Stimulated activated CD8-positive, alpha-beta memory T cell treated with anti-CD3 and anti-CD28 coated beads, Interleukin-4, amount 100 ng/mL, for 4 hours (primary cell): ENCODE measurements at places on chromosomes 4 and X.

DNA sequence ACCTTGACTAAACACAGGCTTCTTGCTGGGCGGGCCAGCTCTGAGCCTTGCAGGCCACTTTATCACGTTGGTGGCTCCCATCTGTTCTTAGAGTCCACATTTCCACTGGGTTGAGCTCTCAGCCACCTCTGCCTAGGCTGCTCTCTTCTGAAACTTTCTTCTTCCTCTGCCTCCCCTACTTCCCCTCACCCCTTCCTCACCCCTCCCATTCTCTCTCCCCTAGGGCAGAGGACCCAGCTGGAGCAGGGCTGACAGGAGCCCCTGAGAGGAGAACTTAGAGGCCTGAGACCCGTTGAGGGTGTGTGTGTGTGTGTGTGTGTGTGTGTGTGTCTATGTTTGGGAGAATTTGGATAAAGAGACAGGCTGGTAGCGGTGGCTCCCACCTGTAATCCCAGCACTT is 19.9 kb upstream of the TMSB4X start:
- DNase-seq, result no peak

DNA sequence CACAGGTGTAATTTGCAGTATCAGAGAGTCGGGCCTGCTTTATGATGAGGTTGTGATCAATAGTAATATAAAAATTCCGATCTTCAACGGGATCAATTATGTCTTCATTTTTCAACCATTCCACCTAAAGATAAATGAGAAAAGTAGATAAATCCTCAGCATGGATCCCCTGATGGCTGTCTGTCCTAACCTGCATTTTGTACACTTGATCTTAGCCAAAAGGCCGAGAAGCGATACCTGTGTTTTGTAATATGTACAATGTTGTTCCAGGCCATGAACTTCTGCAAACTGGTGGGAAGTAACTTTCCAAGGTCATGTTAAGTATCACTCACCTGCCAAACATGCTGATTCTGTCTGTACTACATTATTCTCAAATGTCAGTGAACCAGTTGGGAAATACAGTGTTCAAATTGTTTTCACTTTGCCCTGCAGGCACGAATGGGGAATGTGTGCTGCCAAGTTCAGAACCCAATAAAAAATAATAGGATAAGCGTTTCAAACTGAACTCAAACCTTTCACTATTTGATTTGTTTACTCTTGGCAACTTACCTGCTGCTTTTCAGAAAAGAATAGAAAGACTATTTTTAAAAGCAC is 298.1 kb downstream of the UNC5C start:
- DNase-seq, result no peak

GRCh38 chr4:163343604-163344146 is at the start of gene NPY5R:
Gene NPY5R (plus strand): TSS chr4:163343892. CDS start chr4:163350274, 6,382 bp downstream.
- no peak for DNase-seq

GRCh38 chr4:25856756-25857155 is 6.0 kb downstream of the SEL1L3 start:
- no peak for DNase-seq

DNA sequence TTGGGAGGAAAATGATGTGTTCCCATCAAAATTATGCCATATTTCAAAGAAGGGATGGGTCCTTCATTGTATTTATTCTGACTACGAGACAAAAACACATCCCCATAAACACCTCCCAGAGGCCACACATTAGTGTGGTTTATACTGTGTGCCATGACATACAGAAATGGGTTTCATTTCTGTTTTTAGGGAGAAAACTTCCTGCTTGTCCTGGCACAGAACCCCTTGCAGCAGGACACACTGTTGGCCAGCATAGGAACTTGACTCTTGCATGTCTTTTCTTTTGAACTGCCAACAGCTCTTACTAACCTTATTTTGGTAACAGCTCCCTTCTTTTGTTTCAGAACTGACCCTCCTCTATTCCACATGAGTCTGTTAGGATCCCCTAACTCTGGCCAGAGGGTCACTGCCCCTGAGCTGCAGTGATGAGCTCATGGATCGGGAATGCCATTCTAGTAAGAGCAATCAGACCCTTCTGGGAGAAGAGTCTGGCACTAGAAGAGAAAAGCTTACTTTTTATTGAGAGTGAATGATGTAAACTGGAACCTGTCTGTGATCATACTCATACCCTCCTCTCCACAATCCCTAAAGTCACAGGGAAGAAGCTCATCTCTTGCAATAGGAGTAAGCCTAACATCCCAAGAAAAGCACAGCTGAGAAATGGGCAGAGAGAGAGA is 86.4 kb downstream of the SMIM20 start:
- DNase-seq, result no peak

- peak; percentile 8 for DNase-seq
Measured at GRCh38 chrX:37825215-37825842, 22.0 kb downstream of the DYNLT3 start.

DNA sequence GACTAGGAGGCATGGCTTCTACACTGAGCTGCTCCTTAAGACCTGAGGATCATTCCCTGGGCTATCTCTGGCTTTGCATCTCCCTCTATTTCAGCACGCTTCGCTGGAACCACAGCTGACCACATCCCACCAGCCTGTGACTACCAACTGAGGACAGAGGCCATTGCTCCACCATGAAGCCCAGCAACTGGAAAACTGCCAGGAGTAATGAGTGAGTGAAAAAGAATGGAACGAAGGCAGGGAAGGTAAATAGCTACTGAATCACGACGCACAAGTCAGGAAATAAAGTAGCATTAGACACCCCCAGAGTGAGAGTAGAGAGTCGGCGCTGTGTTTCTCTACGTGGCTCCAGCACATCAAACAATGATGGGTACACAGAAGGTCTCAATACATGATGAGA is 314.7 kb downstream of the LDB2 start:
- DNase-seq, result no peak

- DNase-seq, result no peak
Measured at GRCh38 chr4:77960367-77960766, 96.8 kb upstream of the FRAS1 start.

- DNase-seq, result no peak
Measured at GRCh38 chrX:22975786-22976185, 24.0 kb upstream of the DDX53 start.

DNA sequence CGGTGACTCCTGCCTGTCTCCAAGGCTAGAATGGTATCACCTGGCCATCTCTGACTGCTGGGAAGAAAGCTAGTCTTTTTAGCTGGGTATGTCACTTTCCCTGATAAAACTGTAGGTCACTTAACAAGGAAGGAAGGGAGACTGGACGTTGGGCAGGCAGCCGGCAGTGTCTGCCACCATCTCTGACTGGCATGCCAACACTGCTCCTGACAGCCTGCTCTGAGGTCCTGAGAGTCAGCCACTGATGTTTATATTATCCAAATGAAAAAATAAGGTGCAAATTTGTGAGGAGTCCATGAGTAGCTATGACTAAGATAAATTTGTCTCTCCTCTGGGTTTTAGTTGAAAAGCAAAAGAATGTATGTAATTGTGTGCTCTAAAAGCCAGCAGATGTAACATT is 77.2 kb downstream of the SNX25 start:
- no peak for DNase-seq

GRCh38 chrX:22125481-22125880 is 93.4 kb downstream of the PHEX start:
- no peak for DNase-seq

- no peak for DNase-seq
Measured at GRCh38 chr4:110631584-110632505, 9.0 kb upstream of the PITX2 start.

DNA sequence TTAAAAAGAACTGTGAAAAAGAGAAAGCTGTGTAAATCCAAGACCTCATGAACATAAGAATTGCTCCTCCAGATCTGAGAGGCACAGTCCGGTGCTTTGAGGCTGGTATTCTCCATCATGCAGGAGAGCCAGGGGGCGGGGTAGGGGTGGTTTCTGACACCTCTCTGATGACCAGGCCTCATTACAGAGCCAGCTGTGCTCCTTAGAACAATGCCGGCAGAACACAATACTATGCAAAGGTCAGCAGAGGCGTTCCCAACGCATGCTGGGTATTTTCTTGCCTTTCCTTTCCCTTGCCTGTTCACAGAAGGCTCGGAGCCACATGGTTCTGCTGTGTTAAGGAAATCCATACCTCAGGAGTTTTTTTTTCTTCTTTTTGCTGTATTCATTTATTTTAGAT is 91.2 kb upstream of the SOD3 start:
- no peak for DNase-seq

DNA sequence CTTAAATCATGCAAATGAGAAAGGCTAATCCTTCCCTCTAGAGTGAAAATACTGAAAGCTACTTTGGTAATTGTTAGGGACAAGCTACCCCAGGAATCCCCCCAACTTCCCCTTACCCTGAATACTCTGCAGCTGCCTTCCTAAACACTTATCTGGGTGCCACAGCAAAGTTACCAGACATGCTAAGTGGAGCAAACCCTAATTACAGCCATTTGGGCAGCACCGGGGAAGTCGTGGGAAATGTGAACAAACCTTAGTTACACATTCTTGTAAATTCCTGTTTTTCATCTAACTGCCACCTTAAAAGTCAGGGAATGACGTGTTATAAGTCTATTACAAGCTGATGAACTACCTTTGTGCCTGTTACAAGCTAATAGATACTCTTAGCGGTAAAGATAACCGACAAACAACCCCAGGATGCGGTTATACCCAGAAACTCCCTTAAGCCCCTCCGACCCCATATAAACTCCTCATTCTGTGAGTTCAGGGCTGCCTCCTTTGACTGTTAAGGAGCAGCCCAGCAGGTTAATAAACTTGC is 66.0 kb upstream of the PLAC8 start:
- DNase-seq, result no peak

DNA sequence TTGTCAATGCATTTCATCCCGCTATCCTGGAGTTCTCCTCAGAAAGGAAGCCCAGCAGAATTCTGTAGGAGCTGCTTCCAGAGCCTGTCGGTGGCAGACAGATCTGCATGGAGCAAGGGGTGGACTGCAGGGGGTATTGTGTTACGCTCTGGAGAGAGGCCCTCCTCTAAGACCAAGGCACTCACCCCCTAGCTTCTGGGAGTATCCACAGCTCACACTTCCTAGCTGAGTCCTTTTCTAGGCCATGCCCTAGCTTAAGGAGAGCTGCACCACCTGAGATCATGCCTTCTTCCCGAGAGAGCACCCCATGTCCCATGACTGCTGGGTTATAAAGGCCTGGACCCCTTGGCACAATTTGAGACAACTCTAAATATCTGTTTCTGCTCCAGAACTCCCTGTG is 39.1 kb downstream of the MTNR1A start:
- no peak for DNase-seq

DNA sequence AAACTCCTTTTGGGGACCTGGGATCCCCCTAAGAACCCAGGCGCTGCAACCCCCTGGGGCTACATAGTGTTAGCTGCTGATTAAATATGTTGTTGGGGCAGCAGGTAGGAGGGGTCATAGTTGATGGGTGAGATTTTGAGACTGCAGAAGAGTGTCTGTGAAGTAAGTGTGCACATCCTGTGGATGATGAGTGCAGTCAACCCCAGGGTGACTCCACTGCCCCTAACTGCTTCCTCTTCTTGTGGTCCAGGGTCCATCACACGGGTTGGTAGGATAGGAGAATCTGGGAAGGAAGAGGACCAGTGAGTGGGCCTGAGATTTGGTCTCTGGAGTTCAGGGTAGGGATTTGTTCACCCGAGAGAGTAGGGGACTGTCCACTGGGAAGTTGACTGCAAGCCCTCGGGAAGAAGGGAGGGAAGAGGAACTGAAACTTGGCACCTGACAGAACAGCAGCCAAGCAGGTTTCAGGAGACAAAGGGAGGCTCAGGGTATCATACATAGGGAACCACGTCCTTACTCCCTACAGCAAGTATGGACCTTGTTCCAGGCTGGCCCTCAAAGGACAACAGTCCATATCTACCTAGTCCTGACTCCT is 8.5 kb downstream of the DLG3 start:
- no peak for DNase-seq

- DNase-seq, result no peak
Measured at GRCh38 chr4:165726831-165727230, 146.2 kb upstream of the TLL1 start.

DNA sequence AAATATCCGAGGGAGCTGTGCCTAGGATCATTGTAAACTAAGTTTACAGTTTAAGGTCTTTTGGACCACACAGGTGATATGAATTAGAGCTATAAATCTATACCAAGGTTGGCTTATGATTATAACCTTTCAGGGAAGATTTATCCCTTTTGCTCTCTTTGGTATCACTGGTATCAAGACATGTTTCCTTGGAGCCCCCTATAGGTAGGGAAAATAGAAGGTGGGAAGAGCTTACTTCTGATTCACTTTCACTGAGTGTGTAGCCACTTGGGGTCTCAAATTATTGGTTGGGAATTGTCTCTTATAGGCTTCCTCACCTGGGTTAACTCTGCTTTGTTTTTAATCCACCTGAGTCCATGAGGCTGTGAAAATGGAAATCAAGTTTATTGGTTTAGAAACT is 262.1 kb upstream of the NR3C2 start:
- DNase-seq, result no peak

DNA sequence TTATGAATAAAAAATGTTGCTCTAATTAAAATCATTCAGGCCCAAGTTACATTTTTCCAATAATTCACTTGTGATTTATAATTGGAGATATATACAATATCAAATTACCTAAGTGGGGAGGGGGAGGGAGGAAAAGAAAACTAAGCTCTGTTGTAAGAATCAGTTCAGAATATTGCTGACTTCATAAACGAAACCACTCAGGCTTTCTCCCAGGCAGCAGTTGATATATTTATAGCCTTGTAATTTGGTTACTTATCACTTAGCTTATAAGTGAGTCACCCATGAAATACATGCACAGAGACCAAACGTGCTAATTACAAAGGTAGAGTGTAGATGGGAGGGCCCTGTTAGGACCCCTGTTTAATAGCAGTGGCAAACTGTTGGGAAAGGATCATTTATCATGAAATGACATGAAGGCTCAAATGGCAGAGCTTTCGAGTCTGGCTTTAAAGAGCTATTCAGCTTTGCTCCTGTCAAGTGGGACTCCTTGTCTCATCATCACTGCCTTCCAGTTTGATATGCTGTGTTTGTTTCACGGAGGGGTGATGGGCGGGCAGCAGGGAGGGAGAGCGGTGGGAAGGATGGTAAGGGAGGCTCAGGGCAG is 105.6 kb upstream of the PGRMC2 start:
- no peak for DNase-seq

DNA sequence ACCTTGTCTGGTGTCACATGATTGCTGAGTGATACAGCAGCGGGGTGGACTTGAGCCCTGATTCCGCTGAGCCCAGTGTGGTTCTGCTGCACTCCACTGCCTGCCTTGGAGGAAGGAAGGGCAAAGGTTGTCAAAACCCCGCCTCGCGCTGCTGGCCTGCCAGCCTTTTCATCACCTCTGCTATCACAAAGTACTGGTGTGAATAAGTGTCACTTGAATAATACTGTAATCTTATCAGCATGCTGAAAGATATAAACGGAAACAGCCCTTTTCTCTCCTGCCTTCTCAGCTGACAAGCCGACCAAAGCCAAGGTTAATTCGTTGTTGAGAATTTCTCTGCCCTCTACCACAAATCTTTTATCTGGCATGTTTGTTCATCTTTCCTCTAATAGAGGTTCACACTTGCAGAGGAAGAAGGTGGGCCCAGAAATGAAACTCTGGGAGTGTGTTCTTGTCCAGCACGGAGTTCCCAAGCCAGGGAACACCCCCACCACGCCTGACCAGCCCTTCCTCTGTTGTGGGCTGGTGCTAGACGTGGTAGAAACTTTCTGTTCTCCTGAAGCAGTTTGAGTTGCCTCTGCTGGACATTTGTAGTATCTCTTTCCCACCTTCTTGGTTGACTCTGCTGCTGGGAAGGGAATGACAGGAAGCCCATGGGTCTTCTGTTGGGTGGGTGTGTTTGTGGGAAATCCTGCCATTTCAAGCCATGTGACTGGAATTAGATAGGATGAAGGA is 21.5 kb downstream of the FHDC1 start:
- DNase-seq, result no peak

- DNase-seq, result no peak
Measured at GRCh38 chrX:132443196-132444135, 45.4 kb downstream of the MBNL3 start.

GRCh38 chr4:139617702-139618490 is 47.7 kb upstream of the MGST2 start:
- DNase-seq, result no peak
